ENCODE measurements at places on chromosomes 13 and 19.

DNA sequence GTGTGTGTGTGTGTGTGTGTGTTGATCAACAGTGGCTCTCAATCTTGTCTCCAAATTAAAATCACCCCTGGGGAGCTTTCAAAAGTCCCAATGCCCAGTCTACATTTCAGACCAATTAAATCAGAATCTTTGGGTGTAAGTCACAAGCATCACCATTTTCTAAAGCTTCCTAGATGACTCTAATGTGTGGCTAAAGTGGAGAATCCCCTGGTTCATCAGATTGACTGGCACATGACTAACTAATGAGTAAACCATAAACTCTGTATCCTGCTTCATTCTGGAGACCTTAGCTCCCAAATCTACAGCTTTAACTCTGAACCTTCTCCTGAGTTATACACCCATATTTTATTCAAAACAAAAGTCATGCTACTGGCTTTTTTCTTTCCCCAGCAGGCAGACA is 131.3 kb downstream of the SUCLA2 start:
- no peak for DNase-seq

- no peak for DNase-seq
Observed at GRCh38 chr19:10670876-10671804, 17.0 kb downstream of the ILF3 start.

DNA sequence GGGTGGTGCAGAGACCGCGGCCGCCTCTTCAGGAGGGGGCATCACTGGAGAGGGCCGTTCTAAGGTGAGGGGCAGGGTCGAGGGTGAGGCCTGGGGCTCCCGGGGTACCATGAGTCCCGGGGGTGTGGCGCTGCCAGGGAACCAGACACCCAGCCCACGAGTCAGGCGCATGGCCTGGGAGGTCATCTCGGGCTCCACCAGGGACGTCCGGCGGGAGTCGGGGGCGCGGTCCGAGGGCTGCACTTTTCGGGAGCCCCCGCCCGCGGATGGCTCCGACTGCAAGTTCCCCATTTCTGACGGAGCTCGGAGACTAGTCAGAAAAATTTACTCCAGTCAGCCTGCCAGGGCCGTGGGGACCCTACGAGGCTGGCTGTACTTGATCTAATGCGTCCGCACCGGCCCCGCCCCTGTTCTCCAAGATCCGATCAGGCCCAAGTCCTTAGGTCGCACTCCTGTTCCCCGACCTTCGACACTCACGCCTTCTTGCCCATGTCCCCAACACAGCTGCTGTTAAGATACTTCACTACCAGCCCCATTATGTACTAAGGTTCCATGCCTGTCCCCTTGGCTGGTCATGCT is 774 bp downstream of the GGN start:
- DNase-seq: no peak

DNA sequence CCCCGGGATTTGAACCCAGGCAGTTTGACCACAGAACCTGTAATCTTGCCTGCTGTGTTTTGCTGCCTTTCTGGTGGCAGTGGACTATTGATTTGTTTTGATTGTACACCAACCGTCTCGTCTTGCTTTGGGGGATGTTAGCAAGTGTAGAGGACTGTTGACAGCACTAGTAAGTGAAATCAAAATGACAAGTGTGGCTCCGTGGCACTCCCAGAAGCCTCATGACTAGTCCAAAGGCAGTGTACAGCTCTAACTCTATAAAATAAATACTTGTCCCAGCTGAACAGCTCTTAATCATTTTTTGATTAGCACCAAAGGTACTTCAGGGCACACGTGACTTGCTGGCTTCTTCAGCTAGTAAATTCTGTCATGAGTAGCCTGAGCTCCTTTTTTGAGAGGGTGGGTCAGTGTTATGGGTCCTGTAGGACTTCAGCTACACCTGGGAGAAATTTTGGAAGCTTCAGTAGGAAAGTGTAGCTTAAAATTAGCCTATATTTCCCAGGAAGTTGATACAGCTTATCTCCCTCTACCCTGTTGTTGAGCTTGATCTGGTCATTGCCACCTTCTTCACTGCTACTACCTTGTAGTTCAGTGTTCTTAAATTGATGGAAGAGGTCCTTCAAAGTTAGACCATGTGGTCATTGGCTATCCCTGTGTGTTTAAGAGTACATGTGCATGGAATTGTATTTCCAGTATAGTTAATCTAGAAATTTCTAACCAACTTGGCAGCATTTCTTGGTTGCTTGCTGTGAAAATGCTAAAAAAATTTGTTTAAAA is 15.1 kb downstream of the TM9SF2 start:
- no peak for DNase-seq

GRCh38 chr13:49694446-49694845 is 3.2 kb upstream of the EBPL start:
- DNase-seq: no peak

DNA sequence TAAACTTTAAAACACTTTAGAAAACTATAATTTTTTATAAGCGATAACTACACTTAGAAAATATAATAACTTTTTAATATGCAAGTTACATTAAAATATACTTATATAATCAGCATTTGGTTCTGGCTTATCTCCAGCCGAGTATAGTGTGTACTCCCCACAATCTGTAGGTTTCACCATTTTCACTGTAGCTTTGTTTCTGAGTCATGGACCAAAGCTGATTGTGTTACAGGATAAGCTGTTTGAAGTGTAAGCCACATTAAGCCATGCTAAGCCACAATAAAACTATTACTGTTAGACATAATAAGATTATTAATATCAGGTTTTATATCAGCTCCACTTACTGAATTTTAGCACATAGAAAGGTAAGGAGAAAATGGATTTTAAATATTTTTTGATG is 43.8 kb downstream of the CCDC122 start:
- no peak for DNase-seq

GRCh38 chr19:10003271-10003670 is 7.0 kb downstream of the COL5A3 start:
- DNase-seq: no peak

- peak; percentile 22 for DNase-seq
Observed at GRCh38 chr13:107157271-107157670, 589.3 kb upstream of the ARGLU1 start.

GRCh38 chr19:2123682-2124387 is 27.1 kb downstream of the IZUMO4 start:
- no peak for DNase-seq

DNA sequence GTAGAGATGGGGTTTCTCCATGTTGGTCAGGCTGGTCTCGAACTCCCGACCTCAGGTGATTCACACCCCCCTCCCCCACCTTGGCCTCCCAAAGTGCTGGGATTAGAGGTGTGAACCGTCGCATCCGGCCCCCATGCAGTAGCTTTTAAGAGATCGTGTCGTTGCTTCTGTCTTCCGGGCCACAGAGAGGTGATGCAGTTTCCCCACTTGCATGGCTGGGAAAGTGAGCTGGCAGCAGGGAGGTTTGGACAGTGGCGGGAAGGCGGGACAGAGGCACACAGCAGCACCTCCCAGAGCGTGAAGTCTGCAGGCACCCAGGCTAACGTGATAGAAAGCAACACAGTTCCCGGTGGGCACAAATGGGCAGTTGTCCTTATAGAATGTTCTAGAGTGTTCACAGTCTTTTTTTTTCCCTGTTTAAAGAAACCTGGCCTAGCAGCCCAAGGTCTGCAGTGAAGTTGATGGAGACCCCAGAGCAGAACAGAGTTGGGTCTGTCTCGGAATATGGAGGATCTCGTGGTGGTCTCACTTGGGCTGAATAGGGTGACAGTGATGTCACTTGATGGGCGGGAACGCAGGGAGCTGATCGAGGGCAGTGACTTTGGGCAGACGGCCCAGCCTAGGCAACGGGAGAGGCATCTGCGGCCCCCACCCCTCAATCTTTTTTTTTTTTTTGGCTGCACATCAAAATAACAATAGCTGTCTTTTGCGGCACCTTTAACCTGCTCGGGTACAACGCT is 4.9 kb downstream of the UHRF1 start:
- DNase-seq: no peak

DNA sequence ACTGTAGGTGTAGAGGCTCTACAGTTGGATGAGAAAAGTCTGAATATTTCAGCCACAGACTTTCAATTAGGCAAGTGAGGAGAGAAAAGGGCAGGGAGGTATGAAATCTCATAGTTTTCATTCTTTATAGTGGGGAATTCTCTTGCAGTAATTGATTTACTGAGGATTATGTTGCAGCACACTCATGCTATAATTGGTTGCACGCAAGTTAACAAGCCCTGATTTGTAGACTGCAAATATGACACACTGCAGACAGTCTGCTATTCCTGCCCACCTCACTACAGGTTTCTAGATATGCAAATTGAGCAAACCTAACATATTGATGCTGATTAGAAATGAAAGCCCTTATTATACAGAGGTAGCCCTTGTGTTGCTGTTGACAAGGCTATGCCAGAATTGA is 139.4 kb downstream of the LHFPL6 start:
- DNase-seq: no peak

GRCh38 chr13:42276683-42277082 is 4.7 kb downstream of the AKAP11 start:
- DNase-seq: no peak

- no peak for DNase-seq
Observed at GRCh38 chr13:39918620-39919236, 263.3 kb downstream of the COG6 start.

DNA sequence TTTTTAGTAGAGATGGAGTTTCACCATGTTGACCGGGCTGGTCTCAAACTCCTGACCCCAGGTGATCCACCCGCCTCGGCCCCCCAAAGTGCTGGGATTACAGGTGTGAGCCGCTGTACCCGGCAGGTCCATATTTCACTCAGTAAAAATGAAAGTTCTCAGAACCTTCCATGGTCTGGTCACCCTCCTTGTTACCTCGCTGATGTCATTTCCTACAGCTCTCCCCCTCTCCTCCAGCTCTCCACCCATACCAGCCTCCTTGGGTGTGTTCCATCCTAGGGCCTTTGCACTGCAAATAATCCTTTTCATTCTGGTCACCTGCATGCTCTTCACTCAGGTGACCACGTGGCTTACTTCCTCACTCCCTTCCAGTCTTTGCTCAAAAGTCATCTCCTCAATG is 78.2 kb upstream of the TNFSF11 start:
- DNase-seq: no peak

DNA sequence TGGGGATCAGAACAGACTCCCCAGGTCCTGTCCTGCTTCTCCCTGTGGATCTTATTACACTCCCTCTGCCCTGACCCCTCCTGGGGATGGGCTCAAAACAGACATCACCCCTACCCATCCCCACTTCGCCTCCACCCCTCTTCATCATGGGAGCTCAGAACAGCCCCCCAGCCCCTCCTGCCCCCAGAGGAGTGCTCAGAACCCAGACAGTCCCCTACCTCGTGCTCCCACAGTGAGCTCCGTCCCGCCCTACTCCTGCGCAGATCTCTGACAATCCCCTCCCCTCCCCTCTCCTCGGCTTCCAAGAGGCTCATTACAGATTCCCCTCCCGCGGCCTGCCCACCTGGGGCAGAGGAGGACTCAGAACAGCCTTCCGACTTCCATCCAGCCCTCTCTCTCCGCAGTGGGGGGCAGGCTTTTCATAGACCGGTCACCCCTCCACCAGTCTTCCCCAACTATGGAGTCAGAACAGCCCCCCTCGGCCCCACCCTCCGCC is 6.1 kb downstream of the NXNL1 start:
- no peak for DNase-seq

DNA sequence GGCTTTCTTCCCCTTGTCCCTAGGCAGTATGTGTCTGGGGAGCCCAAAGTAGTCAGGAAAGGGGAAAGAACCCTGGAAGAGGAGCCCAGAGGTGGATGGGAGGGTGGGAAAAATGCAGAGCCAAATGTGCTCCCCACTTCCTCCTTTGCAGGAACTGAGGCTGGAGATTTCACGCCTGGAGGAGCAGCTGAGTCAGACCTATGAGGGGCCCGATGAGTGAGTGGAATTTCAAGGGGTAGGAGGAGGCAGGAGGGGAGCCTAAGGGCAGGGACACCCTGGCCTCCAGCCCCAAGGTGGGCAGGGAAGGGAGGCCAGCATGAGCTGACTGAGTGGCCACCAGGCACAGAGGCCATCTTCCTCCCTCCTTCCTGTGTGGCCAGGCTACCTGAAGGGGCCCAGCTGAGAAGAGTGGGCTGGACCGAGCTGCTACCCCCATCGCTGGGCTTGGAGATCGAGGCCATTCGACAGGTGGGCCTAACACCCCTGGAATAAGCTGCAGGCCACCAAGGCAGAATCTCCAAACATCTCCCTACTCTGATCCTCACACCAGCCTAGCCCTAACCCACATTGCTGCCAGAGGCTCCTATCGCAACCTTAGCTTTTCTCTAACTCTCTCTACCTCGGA is 14.3 kb downstream of the PTH2 start:
- no peak for DNase-seq

Data from GM04504 (cell line).